ENCODE measurements at places on chromosomes 2 and 18.

- DNase-seq = no peak
These were observed 150.2 kb downstream of the GALNT1 start for GRCh38 chr18:35731701-35732100.

DNA sequence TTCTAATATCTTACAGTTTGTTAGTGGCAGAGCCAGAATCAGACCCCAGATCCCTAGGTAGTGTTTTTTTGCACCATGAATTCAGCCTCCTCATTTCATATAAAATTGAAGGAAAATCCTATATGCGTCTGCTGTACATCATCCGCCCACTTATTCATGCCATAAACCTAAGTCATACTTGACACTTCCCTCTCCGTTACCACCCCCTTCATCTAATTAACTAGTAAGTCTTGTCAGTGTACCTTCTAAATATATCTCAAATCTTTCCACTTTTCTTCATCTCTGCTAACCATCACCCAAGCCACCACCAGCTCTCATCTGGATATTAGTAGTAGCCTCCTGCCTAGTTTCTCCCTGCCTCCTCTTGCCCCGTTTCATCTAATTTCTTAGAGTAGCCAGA lies 248.7 kb upstream of the SIX3 start:
- DNase-seq = no peak

- DNase-seq = no peak
These were observed 101.5 kb downstream of the MAP2 start for GRCh38 chr2:209525331-209525730.

- DNase-seq = no peak
These were observed 40.1 kb downstream of the PHLPP1 start for GRCh38 chr18:62755454-62755853.

- no peak for DNase-seq
These were observed 561.9 kb downstream of the ARHGAP15 start for GRCh38 chr2:143691121-143691520.

DNA sequence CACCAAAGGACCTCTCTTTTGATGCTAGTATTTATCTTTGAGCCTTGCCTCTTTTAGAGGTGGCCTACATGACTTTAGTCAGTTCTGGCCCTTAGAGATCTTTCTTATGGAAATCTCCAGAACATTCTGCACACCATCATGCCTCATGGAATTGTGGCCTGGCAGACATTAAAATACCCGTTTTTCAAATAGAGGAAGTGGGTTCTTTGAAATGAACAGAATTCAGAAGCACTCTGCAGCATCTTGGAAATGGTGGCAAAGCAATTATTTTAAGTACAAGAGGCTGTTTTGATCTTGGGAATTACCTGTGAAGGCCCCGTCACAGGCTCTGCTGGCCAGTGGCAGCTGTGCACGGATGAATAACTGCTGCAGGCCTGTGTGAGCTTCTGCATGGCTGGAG lies 40.7 kb upstream of the APCDD1 start:
- DNase-seq = no peak

- no peak for DNase-seq
These were observed 167.6 kb downstream of the KCNS3 start for GRCh38 chr2:18046017-18046416.

DNA sequence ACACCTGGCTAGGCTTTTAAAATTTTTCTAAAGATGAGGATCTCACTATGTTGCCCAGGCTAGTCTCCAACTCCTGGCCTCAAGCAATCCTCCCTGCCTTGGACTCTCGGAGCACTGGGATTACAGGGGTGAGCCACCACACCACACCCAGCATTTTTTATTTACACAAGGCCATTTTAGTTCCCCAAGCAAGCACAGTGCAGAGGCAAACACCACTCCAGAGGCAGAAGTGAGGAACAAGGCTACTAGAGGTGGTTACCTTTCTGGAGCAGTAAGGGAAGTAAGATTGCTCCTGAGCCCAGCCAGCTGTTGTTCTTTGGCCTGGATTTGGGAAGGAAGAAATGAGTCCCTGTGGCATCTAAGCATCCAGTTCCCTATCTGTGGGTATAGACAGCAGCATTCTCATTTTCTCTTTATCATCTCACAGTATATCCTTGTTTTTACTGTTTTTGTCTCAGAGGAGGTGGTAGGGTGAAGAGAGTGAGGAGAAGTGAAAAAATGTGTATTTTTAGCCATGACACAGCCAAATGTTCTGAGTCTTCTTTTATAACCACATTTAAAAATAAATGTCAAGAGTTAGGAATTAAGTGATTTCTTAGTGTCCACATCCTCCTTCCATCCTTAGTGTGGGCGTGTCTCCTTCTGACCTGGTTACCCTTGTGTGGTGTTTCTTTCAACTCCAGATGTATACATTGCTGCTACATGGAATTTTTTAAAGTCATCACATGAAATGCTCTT lies 10.5 kb upstream of the TTC39C start:
- no peak for DNase-seq

- peak; percentile 62 for DNase-seq
These were observed 175.7 kb downstream of the SOCS6 start for GRCh38 chr18:70464343-70465114.

GRCh38 chr2:70199320-70199864 lies 8.6 kb upstream of the C2orf42 start:
- no peak for DNase-seq

- peak; percentile 9 for DNase-seq
These were observed 155.0 kb downstream of the EIPR1 start for GRCh38 chr2:3222636-3223035.

DNA sequence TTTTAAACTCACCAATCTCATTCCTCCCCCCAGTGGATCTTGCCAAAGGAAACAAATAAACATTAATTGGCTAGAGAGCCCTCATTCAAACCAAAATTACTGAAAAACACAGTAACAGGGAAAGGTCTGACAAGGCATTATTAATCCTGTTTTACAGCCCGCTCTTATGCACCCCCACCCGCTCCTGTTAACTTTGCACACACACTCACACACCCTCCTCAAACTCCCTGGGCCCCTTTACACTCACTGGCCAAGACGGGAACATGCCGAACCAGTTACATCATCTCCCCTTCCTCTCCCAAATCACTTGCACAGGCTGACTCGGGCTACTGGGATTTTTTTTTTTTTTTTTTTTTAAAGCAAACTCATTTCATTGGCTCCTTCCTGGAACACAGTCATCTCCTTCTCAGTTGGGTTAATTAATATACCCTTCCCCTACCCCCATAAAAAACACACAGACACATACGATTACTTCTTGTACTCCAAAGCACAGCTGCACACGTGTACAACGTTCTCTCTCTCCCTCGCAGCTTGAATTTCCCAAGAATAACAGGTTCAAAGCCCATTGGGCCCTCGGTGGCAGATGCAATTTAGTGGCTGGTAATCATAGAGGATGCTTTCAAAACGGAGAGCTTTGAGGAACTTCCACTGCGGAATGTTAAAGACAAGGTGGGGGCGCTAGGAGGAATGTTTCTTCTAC lies 31.8 kb downstream of the KLF7 start:
- peak; percentile 93 for DNase-seq
